Aorta (tissue), 5 donors: ENCODE measurements at places on chromosomes 7 and 10. TPM values are rescaled to one million over a fixed set of nuclear protein-coding genes. Genes with fewer than 3 reads are reported as not detected.

- H3K4me3 ChIP-seq = no peak overlapping the region
- DNase-seq = no peak
- no peak overlapping the region for H3K27ac ChIP-seq
- no peaks in the 10 kb centered on the region for H3K27me3 ChIP-seq
These were observed 181.4 kb upstream of the CACNA2D1 start for GRCh38 chr7:82624965-82625364.

DNA sequence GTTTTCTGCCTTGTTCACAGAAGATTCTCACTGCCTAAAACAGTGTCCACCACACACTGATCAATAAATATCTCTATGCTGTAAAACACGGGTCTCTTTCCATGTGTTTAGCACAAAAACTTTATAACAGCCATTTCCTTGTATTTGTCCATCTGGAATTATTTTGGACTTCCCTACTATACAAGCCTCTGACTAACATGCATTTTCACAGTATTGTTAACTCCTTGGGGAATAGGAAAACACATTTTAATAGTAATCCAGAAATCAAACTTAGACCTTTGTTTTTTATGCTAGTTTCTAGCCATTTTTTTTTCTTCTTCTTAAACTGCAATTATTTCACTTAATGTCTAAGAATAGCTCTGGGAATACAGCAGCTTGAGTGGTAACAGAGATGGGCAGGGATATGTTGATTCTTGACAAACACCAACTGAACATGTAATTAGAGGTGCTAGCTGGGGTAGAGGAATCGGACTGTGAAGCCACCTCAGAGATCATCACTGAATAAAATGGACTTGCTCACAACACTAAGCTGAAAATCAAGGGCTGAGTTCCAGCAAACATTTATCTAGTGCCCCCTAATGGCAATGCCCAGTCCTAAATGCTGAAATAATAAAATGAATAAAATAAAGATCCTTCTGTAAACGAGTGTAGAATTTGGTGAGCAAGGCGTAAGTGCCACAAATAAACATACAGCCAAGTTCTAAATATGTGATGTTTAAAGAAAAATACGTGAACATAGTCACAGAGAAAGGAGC, 593.1 kb downstream of the SORCS1 start:
- DNase-seq = no peak
- no peaks in the 10 kb centered on the region for H3K4me1 ChIP-seq

DNA sequence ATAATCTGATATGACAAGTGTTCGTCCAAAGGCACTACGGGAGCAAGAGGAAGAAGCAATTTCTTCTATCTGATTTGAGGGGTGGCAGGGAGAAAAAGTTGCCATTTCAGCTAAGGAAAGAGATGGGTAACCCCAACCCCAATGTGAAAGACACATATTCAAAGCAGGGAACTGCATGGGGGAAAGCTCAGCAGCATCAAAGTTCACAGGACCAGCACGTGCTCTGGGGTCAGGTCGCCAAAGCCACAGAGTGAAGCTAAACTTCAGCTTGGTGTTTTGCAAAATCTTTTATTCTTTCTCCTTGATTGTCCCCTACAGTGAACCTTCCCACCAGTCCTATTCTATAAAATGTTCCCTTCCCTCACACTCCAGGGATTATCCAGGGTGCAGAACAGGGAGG, 112.8 kb upstream of the PPP2R2D start:
- no peaks in the 10 kb centered on the region for H3K27me3 ChIP-seq
- H3K4me1 ChIP-seq = no peaks in the 10 kb centered on the region
- no peak for DNase-seq
- H3K36me3 ChIP-seq = no peaks in the 10 kb centered on the region

GRCh38 chr10:22339761-22340328, 5.5 kb upstream of the SPAG6 start:
- no peak for DNase-seq
- no peaks in the 10 kb centered on the region for H3K36me3 ChIP-seq
- no peak overlapping the region for H3K4me3 ChIP-seq

- no peaks in the 10 kb centered on the region for H3K36me3 ChIP-seq
- no peaks in the 10 kb centered on the region for H3K27me3 ChIP-seq
These were observed 22.2 kb downstream of the CADPS2 start for GRCh38 chr7:122864016-122864415.

Gene MSMB
- not detected for total RNA-seq

Gene NRG3
- total RNA-seq = 0.87 TPM

Gene CALHM3
- total RNA-seq = not detected

DNA sequence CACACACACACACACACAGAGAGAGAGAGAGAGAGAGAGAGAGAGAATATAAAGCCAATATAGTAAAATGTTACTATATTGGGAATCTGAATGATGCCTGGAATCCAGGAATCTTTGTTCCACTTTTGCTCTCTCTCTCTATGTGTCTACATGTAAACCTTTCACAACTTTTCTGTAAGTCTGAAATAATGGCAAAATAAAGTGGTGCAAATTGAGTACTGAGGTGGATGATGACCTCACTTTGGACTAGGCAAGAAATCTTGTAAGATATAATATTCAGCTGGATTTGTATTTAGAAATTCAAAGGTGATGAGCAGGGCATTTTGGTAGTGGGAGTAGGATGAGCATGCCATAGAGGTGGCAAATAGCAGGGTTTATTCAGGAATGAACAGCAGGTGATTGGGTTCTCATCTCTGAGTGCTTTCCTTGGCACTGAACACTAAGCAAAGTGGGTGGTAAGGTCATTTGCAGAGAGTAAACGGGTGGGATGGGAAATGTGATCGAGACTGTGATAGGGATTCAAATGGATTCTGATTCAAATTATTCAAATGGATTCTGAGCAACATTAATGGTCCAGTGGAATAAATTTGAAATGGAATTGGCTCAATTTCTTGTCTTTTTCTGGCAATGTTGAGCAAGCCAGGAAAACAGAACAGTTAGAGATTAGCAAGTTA, 9.7 kb upstream of the ANLN start:
- no peak overlapping the region for H3K27ac ChIP-seq
- H3K4me1 ChIP-seq = peaks cover 4% of the 10 kb centered on the region
- no peak for DNase-seq
- no peak overlapping the region for H3K4me3 ChIP-seq
- H3K36me3 ChIP-seq = no peaks in the 10 kb centered on the region

GRCh38 chr7:64626557-64626956, 39.4 kb upstream of the ZNF107 start:
- H3K4me1 ChIP-seq = no peaks in the 10 kb centered on the region
- H3K27ac ChIP-seq = no peak overlapping the region
- DNase-seq = no peak

DNA sequence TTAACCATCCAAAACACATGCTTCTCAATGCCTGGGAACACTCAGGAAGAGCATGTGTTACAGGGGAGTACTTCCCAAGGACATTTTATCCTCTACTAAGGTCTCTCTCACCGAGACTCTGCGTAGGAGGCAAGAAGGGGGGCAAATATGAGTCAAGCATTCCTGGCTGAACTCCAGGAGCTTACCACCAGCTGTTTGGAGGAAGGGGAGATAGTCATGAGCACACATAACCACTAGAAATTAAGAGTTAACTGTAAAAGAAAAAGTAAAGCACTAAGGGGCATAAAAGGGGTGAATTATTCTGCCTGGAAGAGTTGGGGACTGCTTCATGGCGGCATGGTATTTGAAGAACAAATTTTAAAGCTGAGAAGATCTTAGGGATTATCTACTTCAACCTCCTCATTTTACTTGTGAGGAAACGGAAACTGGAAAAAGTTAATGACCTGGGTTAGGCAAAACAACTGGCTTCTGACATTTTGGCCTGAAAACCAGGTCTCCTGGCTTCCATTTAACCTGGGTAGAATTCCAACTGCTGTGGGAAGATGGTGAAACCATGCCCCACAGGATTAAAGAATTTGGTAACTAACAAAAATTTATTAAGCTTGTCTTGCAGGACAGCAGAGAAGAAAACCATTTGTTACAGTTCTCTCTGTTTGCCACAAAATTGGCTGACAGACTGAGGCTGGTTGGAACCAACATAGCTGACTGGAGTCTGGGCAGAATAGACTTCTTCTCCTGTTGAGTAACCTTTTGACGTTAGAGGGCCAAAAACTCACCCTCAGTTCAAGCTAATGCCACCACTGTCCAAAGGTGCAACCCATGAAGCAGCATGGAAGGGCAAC, 85.5 kb downstream of the SLC25A13 start:
- peaks cover 5% of the 10 kb centered on the region for H3K4me1 ChIP-seq
- no peak overlapping the region for H3K27ac ChIP-seq
- H3K4me3 ChIP-seq = no peak overlapping the region

Gene SLC18A2
- total RNA-seq = 2.8 TPM

- H3K4me1 ChIP-seq = no peaks in the 10 kb centered on the region
- no peaks in the 10 kb centered on the region for H3K36me3 ChIP-seq
- no peak overlapping the region for H3K4me3 ChIP-seq
These were observed 22.8 kb downstream of the SPOCK2 start for GRCh38 chr10:72065439-72066025.

Gene IL6
- total RNA-seq = 112 TPM

GRCh38 chr7:34844936-34845665, 187.1 kb downstream of the NPSR1 start:
- no peaks in the 10 kb centered on the region for H3K27me3 ChIP-seq
- no peak for DNase-seq
- H3K36me3 ChIP-seq = no peaks in the 10 kb centered on the region
- H3K27ac ChIP-seq = no peak overlapping the region

Gene DMBT1
- total RNA-seq = 0.12 TPM

Gene ASB4
- total RNA-seq = not detected

GRCh38 chr10:59847888-59848287, 58.5 kb downstream of the CCDC6 start:
- H3K36me3 ChIP-seq = no peaks in the 10 kb centered on the region
- peaks cover 4% of the 10 kb centered on the region for H3K4me1 ChIP-seq
- H3K27me3 ChIP-seq = no peaks in the 10 kb centered on the region
- H3K27ac ChIP-seq = no peak overlapping the region
- H3K4me3 ChIP-seq = no peak overlapping the region
- no peak for DNase-seq

DNA sequence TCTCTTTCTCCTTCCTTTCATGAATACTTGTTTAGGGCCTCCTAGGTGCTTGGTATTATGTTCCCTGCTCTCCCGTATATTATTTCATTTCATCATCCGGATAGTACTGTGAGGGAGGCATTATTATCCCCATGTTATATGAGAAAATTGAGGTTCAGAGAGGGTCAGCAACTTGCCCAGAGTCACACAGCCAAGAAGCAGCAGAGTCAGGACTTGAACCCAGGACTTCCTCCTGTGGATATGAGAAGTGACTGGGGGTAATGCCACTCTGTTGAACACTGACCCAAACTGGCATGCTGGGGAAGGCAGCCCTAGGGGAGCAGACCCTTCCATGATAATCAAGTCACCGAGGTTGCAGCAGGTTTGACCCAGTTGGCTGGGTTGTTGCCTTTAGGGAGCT, 8.2 kb upstream of the SFRP5 start:
- H3K27me3 ChIP-seq = no peaks in the 10 kb centered on the region
- H3K4me1 ChIP-seq = no peaks in the 10 kb centered on the region
- no peak overlapping the region for H3K27ac ChIP-seq

Gene CELF2
- 55.4 TPM for total RNA-seq

Gene GDF10
- 3.8 TPM for total RNA-seq

GRCh38 chr10:7580520-7580919, 86.2 kb downstream of the ITIH5 start:
- H3K4me1 ChIP-seq = no peaks in the 10 kb centered on the region
- H3K36me3 ChIP-seq = no peaks in the 10 kb centered on the region

Gene KCP
- 6.1 TPM for total RNA-seq

GRCh38 chr7:96495751-96496216, 173.9 kb upstream of the SLC25A13 start:
- no peak overlapping the region for H3K4me3 ChIP-seq
- DNase-seq = no peak
- no peaks in the 10 kb centered on the region for H3K4me1 ChIP-seq
- H3K27me3 ChIP-seq = no peaks in the 10 kb centered on the region

GRCh38 chr10:77111611-77112550, 525.7 kb downstream of the KCNMA1 start:
- H3K4me1 ChIP-seq = no peaks in the 10 kb centered on the region
- peak overlapping the region; percentile 66 for H3K27ac ChIP-seq
- no peaks in the 10 kb centered on the region for H3K27me3 ChIP-seq
- no peak for DNase-seq
- no peak overlapping the region for H3K4me3 ChIP-seq

Gene FGL2
- total RNA-seq = 246 TPM

DNA sequence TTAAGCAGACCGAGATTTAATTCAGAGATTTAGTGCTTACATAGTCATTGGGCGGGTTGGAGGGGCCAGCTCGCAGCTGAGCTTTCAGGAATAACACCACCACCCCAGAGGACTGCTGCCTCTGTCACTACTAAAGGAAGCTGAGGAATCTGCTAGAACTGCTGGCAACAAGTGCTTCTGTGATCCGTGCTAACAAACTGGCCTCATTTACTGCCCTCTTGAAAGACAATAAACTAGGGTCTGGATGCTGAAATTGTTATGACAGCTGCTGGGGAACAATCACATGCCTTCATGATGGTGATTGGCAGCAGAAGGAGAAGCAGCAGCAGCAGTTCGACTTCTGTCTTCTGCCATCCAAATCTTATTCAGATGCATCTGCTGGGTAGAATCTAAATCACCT, 285.5 kb upstream of the TAC1 start:
- DNase-seq = no peak
- H3K4me1 ChIP-seq = no peaks in the 10 kb centered on the region
- H3K36me3 ChIP-seq = no peaks in the 10 kb centered on the region
- H3K27ac ChIP-seq = no peak overlapping the region
- H3K4me3 ChIP-seq = no peak overlapping the region

DNA sequence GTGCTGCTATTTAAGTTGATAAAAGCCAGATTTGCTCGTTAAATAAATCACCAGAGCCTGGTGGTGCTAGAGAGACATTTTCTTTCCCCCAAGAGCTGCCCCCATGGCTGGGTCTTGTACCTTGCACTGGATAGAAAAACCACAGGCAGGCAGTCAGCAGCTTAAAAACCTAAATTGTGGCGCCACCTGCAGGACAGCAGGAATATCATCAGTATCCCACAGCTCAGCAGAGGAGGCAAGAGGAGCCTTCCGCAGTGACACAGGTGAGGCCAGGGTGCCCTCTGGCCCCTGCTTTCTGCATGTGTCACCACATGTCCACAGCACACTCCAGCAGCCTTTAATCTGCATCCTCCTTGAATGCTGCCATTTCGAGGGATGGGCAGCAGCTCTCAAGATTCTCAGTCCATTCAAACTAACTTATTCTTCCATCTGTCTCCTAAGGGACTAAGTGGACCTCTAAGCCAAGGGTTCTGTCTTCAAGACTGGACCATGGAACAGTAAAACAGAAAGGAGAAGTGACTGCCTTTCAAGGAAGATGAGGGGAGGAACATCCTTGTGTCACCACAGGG, 4.5 kb upstream of the PLXNA4 start:
- no peaks in the 10 kb centered on the region for H3K36me3 ChIP-seq
- no peak overlapping the region for H3K4me3 ChIP-seq
- no peaks in the 10 kb centered on the region for H3K27me3 ChIP-seq
- no peaks in the 10 kb centered on the region for H3K4me1 ChIP-seq
- H3K27ac ChIP-seq = no peak overlapping the region
